ENCODE measurements at places on chromosomes 4 and X.
A peak's percentile ranks its signal among the peaks of the same experiment; 100 is the strongest.

DNA sequence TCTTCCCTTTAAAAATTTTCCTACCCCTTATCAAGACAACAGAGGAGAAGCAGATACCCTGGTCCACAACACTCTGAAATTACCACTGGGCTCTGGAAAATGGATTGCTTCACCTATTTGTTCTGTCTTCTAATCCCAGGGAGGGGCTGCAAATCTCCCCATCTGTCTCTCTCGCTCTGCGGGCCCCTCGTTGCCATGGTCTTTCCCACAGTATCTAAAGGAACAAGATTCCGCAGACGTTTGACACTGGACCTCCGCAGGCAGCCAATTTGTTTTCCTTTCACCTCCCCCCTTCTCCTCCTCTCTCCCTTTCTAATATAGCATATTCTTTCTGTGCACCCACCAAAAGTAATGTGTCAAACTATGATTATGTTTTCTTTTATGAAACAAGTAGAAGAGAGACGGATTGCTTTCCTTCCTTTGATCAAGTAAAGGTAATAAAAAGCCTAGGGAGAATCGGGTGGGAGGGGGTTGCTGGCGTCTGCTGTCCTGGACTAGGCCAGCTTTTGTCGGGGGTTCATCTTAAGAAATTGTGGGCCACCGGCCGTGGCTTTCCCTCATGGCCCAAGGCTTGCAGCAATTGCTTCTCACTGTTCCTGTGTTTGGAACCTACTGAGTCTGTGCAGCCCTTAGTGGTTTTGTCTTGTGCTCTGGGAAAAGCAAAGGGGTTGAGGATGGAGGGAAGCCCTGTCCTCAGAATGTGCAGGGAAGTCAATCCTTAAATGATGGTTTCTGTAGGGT lies 81.0 kb downstream of the MGST2 start:
- DNase-seq: no peak

DNA sequence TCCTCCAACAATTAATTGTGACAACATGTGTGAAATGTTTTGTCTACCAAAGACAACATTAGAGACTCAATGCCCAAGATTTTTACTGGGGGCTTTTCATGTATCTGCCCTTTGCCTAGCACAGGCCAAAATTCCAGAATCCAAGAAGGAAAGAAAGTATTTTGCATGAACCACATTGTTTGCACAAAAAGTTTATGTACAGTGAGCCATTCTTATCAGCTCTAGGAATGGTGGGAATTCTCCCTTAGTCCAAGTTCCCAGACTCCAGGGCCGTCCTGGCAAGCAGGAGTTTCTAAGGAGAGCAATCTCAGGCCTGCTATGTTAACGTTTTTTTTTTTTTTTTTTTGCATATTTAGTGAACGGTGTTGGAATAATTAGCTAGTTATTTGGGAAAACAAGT lies 21.6 kb downstream of the GPRASP1 start:
- DNase-seq: no peak

GRCh38 chr4:113604955-113605354 lies 156.6 kb downstream of the CAMK2D start:
- peak; percentile 52 for DNase-seq

GRCh38 chr4:2818351-2818939 lies 25.2 kb upstream of the ADD1 start:
- DNase-seq: no peak

DNA sequence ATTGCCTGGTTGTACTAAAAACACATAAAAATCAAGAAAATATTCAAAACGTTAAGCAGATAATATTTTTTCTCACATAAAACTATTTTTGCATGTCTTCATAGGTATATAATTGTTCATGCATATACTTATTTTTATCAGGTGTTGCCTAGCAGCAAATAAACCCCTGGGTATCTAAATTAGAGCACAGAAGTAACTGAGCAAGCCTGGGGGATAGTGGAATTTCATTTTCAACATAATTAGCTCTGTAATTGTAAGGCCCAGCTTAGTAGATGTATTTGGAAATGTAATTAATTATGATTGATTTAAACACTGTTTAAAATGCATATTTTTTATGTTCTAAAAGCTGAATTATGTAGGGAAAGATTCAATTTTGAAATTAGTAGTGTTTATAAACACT lies 82.9 kb downstream of the ANKRD50 start:
- DNase-seq: no peak

DNA sequence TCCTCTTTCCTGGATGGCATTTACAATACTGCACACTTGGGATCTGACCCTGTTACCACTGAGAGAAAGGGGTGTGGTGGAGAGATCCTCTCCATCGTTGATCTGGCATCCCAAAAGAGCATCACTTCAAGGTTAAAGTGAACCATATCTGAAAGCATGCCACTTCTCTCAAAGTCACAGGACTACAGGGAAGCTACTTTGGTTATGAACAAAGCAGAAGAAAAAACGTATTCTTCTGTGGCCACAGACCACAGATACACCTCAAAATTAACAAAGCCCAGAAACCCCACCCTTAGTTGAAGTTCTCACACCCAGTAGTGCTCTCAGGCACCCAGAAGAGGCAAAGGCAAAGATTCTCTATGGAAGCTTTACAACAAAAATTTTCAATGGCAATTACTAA lies 108.3 kb downstream of the JADE1 start:
- no peak for DNase-seq

DNA sequence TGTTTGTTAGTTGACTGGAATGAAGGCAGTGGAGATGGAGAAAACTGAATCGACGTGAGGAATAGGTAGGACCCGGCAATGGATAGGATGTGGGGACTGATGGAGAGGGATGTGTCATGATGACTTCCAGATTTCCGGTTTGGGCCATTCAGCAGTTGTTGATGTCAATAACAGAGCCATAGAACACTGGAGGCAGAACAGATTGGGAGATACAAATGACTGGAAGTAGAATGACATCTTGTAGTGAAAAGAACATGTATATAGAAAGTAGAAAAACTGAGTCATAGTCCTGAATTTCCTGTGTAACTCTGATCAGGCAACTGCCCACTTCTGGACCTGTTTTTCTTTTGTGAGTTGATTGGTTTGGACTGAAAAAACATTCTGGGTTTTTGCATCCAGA lies 24.5 kb downstream of the CETN2 start:
- no peak for DNase-seq

DNA sequence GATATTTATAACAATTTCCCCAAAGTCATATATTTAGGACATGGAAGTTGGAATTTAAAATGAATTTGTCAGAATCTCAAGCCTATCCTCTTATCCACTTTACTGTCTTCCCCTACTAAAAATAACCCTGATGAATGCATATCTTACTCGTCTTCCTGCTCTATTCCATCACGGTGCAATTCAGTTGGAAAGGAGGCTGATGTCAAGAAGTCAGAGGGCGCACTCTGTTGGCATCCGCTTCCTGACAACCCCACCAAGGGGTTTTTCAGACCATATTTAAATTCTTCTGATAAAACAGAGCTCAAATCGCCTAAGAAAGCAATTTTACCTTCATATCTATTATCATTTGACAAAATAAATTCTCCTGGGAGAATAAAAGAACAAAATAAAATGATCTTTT lies 233.5 kb downstream of the ARHGAP24 start:
- no peak for DNase-seq

DNA sequence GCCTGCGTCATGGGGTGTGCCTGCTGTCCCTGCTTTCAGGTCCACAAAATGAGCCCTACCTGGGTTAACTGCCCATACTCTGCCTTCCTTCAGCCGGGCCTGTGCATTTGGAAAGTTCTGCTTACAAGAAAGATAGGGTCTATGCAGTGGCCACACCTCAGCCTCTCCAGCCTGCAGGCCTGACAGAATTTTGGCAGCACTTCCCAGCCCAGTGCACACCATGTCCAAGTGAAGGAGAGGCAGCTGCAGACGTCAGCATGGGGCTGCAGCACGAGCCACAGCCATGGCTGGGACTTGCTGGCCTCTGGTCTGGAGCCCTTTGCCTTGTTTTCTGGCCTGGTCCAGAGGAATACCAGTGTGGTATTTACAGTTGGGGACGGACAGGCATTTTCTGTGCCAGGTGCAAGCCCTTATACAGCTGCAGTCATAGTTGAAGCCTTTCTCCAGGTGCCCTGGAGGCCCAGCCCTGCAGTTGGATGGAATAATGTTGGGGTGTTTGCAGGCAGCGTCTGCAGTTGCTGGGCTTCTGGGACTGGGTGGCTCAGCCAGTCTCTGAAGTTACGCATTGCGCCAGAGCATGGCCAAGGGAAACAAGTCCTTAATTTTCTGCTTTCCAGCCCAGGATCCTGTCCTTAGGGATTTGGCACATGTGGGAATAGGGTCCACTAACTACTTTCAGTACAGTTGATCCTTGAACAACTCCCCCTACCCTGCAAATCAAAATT lies 26.2 kb downstream of the JADE1 start:
- DNase-seq: peak; percentile 28

DNA sequence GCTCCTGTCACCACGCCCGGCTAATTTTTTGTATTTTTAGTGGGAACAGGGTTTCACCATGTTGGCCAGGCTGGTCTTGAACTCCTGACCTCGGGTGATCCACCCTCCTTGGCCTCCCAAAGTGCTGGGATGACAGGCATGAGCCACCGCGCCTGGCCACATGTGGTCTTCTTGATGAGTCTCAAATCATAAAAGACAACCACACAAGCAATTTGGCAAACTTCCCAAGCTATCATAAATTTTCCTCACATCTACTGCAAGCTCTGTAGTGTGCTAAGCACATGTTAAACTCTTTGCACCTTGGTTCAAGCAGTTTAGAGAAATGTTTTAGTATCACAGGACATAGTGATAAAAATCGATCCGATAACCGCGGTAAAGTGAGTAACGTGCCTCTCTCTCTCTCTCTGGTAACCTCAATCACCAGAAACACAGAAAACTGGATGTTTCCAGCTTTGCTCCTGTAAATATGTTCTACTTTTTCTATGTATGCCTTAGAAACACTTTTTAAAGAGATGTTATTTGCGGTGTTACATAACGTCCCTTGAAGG lies 256.8 kb downstream of the DHRSX start:
- DNase-seq: peak; percentile 62

DNA sequence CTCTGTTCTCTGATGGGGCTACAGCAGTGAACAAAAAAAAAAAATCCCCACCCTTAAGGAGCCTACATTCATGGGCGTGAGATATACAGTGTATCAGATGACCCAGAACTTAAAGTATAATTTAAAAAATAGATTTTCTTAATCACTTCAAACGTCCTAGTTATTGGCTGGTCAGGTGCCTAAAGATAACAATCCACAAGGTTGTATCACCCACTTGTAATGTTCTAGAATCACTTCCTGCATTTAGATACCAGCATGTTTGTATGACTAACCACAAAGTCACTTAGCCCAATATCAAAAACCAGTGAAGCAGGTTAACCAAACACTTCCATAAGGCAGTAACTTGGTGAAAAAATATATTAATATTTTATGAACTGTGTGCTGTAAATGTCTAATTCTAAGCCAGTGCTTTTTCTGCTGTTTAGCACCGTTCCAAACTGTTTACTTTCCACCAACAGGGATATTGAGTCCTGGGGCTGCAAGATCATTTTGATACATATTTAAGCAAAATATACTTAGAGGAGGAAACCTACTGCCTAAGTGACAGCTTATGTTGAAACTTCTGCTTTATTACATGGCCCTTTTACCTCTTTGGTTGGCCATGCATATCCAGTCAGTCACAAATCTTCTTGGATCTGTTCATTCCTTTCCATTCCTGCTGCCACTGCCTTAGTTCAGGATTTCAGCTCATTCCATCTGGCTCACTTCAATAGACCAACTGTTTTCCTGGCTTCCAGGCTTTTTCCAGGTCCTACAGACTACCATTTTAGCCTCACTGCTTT lies 43.3 kb downstream of the CD40LG start:
- DNase-seq: no peak

DNA sequence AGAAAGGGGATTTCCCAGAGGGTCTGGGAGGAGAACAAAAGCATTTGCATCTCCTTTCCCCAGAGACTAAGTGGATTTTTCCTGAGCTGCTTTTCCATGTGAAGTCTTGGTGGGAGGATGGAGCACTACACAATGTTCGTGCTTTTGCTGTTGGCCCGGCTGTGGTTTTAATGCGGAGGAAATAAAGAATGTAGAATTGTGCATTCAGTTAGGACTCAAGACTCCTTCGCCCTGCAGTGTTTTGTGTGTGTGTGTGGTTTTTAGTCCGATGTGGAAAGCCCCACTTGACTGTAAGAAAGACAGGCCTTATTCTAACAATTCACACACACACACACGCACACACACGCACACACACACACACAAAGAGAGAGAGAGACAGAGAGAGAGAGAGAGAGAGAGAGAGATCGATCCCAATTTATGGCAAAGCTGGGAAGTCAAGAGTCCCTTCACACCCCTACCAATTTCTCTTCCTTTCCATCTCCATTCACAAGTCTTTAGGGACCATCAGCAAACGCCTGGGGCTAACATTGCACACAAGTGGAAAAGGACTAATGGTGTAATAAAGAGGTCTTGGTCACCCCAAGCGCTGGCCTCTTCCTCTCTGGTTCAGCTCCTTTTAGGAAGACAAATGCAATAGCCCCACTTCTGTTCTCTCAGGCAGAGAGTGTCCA lies 44.2 kb downstream of the CLDN34 start:
- DNase-seq: no peak

GRCh38 chr4:7938609-7939376 lies 868 bp downstream of the AFAP1 start:
- DNase-seq: peak; percentile 48

DNA sequence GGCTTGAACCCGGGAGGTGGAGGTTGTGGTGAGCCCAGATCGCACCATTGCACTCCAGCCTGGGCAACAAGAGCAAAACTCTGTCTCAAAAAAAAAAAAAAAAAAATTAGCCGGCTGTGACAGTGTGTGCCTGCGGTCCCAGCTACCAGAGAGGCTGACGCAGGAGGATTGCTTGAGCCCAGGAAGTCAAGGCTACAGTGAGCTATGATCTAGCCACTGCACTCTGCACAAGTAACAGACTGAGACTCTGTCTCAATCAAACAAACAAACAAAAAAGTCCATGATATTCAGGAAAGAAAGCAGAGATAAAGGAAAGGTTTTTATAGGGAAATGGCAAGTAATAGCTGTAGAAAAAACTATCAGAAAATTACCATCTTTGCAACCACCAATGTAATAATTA lies 2.1 kb upstream of the LAGE3 start:
- DNase-seq: no peak

- DNase-seq: no peak
Observed at GRCh38 chrX:65879977-65880799, 159.7 kb downstream of the VSIG4 start.

GRCh38 chrX:63932006-63932405 lies 147.0 kb upstream of the ARHGEF9 start:
- no peak for DNase-seq
